ENCODE measurements at places on chromosomes 12 and 14.

DNA sequence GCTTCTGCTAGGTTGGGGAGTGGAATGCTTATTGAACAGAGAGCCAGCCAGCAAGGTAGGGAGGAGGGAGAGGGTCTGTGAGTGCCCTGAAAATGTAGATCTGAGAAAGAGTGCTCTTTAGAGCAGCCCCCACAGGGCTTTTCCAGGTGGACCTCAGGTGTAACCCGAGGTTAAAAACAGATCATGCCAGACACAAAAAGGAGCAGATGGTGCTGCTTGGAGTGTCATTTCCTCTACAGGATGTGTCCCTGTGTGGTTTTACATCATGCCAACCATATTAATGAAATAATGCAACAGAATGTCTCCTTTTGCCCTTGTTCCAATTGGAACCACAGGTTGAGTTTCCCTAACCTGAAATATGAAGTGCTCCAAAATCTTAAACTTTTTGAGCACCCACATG, 6.4 kb downstream of the SUSD6 start:
- DNase-seq: no peak

- DNase-seq: peak; percentile 18
Observed at GRCh38 chr14:33210311-33210710, 271.6 kb downstream of the NPAS3 start.

- DNase-seq: no peak
Observed at GRCh38 chr14:30958555-30959407, 66.7 kb upstream of the AP4S1 start.

GRCh38 chr12:98483621-98484503, 31.5 kb upstream of the TMPO start:
- no peak for DNase-seq

GRCh38 chr12:62860020-62860419, 74.9 kb downstream of the PPM1H start:
- no peak for DNase-seq

DNA sequence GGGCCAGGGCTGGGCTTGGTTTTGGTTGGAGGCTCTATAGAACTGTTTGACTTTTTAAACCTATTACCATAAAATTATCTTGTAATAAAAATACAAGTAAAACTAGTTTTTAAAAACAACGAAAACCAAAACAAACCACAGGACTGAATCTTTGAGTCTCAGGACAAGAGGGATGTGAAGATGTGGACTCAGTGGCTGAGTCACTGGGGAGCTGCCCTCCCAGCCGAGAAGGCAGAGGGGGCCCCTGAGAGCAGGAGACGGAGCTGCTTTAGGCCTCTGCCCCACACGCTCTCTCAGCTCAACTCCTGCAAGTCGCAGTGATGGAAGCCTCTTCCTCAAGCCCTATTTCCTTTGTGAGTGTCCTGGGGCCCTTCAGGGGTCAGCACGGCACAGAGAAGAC, 59.0 kb downstream of the CDC42BPB start:
- peak; percentile 54 for DNase-seq

GRCh38 chr12:49428793-49429192, 61.5 kb downstream of the SPATS2 start:
- DNase-seq: peak; percentile 82

GRCh38 chr12:92629349-92630065, 73.3 kb upstream of the PLEKHG7 start:
- peak; percentile 36 for DNase-seq

DNA sequence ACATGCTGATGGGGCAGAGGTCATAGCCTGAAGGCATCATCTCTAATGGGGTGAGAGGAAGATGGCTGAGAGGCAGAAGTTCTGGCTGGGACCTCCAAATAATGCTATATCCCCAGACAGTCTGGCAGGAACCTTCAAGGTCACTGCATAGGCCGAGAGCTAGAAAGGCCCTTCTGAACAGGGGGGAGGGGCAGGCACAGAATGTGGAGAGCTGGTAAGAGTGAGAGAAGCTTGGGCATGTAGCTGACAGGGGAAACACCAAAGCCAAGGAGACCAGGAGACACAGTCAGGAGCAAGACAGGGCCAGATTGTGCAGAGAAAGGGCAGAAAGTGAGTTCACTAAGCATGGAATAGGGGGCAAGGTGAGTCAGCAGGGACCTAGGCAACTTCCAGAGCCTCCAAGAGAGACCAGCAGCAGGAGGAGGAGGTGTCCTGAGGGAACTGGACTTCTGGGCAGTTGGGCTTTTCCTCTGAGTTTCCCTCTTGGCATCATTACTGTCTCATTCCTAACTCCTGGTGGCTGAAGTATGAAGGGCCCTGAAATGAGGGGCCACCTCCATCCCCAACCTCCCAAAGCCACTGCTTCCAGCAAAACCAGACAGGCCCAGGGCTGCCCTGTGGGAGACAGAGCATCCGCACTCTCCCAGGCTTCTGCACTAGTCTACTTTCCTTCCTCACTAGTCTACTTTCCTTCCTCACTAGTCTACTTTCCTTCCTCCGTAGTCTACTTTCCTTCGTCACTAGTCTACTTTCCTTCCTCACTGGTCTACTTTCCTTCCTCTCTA, 17.1 kb downstream of the ANO2 start:
- no peak for DNase-seq

- DNase-seq: no peak
Observed at GRCh38 chr12:21301-22189, 45.0 kb upstream of the IQSEC3 start.

DNA sequence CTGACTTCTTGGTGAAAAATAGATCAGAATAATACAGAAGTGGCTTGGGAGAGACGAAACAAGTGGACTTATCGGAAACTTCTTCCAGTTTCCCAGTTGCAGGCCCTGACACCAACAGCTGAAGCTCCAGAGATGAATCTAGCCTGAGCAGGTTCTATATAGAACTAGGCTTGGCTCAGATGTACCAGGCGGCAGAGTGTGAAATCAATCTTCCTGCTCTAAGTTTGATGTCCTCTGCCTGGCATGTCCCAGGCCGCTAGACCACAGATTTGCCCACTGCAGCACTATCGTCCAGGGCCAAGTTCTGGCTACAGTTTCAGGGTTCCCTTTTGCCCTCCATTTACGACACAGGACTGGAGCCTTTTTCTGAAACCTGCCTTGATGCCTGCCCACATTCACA, 91.3 kb upstream of the PLEKHA5 start:
- DNase-seq: no peak

GRCh38 chr12:74535536-74535935, 2.1 kb upstream of the ATXN7L3B start:
- no peak for DNase-seq

- no peak for DNase-seq
Observed at GRCh38 chr14:96571311-96571710, 69.1 kb downstream of the PAPOLA start.

GRCh38 chr12:55707841-55708694, at the start of gene ITGA7:
Gene ITGA7 (minus strand): TSS chr12:55707904. CDS start chr12:55707682, 222 bp downstream.
- DNase-seq: no peak

DNA sequence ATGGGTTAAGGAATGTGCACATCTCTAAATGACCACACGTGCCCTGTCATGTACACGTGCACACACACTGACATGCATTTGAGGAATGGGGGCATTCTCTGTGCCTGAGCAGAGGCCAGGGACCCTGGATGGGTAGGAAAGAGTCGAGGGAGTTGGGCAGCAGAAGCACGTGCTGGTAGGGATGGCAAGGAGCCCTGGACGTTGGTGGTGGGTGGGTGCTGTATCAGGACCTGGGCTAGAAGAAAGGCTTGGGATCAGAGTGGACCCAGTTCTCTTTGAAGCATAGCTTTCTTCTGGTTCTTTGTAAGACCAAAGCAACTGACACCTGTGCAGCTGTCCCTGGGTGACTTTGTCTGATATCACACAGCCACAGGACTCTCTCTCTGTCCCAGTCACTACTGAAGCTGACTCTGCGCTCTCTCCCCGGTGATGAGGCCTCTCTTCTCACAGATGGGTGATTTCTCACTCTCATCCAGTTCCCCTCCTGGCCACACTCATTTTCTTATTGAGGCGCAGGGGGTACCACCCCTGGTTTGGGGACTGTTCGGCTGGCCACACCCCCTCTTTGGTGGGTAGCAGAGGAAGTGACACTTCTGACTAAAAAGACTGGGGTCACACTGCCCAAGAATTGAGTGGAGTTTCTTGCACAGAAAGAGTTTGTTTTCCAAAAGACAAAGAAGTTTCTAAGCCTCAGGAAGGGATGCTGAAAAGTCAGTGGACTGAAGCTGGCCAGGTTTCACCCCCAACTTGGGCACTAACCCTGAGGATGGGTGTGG, 171.7 kb upstream of the RTL1 start:
- no peak for DNase-seq

GRCh38 chr12:2258025-2258424, 205.2 kb downstream of the CACNA1C start:
- DNase-seq: peak; percentile 41

All from astrocyte (in vitro differentiated cells and primary cell).